Epithelial cell of proximal tubule (primary cell): ENCODE measurements at places on chromosomes 2 and 18. TPM values are rescaled to one million over a fixed set of nuclear protein-coding genes. Genes with fewer than 3 reads are reported as not detected.

Gene SERPINB4
- total RNA-seq = not detected in 2 replicates

Gene PROC
- 0.17 and 0.29 TPM in 2 replicates for total RNA-seq

Gene COMMD1
- total RNA-seq = 37.4 and 45.1 TPM in 2 replicates

DNA sequence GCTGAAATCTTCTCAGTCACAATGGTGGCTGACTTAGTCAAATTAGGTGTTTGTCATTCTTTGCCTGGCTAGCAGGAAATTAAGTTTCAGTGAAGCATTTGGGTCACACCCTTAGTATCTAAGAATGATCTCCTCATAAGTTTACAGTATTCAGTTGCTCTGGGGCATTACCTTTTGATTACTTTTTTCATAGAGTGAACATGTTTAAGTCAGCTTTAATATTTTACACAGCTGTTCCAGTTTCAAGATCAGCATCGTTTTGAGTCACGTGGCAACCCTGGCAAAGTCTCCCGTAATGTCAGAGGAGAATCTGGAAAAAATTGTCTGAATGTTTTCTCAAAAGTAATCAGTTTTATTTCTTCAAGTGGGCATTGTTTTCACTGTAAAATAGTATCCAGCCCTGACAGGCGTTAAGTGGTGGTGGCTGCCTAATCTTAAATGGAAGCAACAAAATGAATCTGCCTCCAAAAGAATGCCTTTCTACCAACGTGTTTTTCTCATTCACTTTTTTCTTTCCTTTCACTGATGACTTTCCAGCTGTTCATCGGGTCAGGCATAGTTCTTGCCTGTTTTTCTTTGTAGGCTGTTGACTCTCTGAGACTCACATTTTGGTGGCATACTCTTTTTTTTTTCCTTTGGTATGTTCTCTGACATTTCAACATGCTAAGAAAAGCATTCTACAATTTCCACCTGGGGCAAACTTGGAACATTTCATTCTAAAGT, 319.6 kb upstream of the TCF4 start:
- DNase-seq = no peak

Gene NT5DC4
- not detected in 2 replicates for total RNA-seq

DNA sequence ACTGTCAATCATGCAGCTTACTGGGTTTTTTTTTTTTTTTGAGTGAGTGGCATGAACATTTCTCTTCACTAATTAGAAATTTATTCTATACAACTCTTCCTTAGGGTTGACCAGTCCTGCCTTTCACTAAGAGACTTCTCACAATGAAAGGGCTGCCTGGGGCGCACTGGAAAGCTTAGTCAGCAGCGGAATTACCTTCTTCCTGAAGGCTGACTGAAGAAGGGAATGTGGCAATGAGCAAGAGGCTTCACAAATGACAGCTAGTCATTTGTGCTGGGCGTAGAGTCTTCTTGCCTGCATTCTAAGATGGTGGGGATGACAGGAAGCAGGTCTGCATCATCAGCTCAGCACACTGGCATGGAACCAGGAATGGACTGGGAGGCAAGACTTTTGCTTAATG, 15.6 kb upstream of the SCN3A start:
- DNase-seq = no peak

DNA sequence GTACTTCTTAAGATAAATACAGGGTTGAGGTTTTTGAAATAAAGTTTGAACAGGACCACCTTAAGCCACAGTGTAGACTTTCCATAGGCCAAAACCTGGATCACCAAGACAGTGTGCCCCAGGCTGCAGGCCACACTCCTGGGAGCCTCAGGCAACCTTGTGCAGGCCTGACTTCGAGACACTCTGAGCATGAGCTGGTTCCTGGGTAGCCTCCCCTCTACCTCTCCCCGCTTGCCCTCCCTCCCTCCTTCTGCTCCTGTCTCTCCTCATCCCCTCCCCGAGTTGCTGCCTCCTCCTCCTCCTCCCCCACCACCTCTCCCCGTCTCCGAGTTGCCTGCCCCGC, 10.6 kb upstream of the PROC start:
- no peak for DNase-seq

Gene ANKRD29
- 1.2 and 2.7 TPM in 2 replicates for total RNA-seq

DNA sequence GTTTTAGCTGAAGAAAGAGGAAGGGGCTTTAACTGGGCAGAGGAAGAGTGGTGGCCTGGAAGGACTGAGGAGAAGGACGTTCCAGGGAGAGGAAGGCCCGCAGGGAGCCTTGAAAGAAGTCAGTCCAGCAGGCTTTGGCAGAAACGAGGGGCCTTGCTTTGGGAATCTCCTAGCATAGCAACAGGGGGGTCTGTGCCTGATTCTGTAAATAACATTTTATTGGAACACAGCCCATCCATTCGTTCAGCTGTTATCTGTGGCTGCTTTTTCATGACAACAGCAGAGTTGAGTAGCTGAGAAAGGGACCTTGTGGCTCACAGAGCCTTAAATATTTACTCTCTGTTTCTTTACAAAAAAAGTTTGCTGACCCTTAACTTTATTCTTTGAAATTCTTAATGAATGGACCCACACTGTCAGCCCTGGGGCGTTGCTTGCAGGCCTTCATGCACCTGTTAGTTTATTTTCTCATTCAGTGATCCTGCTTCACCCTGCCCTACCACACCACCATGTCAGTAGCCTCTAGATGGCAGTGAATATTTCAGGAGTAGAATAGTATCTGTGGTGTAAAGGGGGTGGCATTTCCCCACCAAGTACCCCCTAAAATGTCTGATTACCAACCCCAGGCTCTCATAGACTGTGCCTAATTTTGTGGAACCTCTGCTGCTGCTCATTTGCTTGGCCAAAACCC, 61.0 kb downstream of the MGAT5 start:
- no peak for DNase-seq

Gene CRYBA2
- not detected in 2 replicates for total RNA-seq

Gene DYNAP
- total RNA-seq = not detected in 2 replicates

GRCh38 chr2:75068546-75068945, 110.1 kb downstream of the POLE4 start:
- DNase-seq = no peak

Gene CYS1
- total RNA-seq = 5.9 and 20.8 TPM in 2 replicates

Gene SEPTIN10
- total RNA-seq = 64.0 and 80.6 TPM in 2 replicates

- DNase-seq = no peak
Measured at GRCh38 chr2:239429473-239430350, 28.9 kb upstream of the HDAC4 start.

- no peak for DNase-seq
Measured at GRCh38 chr2:165349181-165349580, 110.0 kb downstream of the SCN2A start.

Gene TMEM169
- total RNA-seq = 2.9 and 3.1 TPM in 2 replicates

Gene ABCG5
- not detected in 2 replicates for total RNA-seq

Gene OSR1
- total RNA-seq = not detected in 2 replicates

DNA sequence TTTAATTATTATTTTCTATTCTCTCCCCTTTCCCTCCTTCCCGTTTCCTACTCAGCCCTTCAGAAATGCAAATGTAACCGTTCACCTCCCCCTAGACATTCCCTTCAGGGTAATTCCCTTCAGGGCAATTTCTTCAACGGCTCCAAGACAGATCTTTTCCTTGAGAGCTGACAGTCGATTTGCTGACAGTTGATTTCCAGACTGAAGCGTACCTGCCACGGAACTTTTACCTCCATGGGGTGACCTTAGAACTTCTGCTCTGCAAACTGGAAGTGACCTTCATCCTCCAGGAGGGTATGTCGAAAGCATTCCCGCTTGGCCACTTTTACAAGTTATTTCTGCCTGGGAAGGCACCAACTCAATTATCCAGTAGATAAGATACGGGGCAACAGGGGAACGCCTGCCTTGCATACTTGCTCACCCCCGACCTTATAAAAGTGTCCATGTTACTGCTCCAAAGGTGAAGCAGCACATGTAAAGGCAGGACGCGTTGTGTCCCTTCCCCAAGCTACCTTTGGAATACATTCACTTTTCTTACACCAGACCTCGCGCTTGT, 18.5 kb downstream of the B3GNT7 start:
- no peak for DNase-seq

DNA sequence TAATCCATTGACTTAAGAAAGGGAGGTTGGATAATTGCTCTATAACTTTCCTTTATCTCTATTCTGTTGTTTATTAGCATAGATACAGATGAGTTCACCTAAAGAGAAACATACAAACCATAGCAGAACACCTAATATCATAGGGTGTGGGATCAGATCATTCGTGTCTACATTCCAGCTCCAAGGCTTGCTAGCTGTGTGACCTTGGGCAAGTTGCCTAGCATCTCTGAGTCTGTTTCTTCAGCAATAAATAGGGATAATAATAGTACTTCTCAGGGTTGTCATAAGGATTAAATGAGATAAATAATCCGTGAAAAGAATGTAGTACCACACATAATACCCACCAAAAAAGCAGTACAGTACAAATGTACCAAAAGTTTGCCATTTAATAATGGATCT, 126.2 kb downstream of the PLB1 start:
- DNase-seq = no peak

GRCh38 chr2:172425336-172425735, 2.0 kb upstream of the ITGA6 start:
- no peak for DNase-seq

DNA sequence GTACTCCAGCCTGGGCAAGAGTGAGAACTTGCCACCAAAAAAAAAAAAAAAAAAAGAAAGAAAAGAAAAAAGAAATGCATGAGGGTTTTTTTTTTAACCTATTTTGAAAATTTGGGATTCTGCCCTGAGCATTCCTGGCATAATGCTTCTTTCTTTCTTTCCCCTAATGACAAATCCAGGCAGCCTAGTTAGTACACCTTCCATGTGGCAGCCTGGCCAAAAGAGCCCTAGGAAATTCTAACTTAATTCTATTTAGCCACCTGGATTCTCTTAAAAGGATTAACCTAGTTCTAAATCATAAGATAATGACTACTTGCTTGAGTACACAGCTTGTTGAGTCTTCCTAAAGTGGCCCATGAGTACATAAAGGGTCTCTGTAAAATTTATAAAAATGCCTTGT, 160.1 kb downstream of the THADA start:
- no peak for DNase-seq

DNA sequence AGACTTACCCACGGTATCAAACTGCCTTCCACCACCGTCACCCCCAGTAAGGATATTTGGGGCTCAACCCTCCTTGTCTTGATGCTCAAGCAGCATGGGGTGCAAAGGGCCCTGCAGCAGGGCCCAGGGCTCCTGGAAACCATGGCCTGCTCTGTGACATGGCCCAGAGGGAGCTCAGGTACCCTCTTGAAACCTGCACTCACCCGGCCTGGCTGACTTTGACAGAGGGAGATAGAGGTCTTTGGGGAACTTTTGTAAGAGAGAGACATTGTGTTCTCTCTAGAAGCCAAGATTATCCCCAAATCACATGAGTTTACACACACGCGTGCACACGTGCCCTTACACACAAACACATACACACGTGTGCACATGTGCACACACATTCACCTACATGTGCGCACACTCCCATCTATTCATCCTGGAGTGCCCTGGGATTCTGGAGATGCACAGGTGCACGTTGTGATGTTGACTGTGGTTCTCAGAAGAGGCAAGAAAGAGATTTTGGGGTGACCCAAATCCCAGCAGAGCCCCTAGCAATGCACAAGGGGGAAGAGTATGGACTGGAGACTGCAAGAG, 19.6 kb upstream of the KCNK3 start:
- DNase-seq = no peak

DNA sequence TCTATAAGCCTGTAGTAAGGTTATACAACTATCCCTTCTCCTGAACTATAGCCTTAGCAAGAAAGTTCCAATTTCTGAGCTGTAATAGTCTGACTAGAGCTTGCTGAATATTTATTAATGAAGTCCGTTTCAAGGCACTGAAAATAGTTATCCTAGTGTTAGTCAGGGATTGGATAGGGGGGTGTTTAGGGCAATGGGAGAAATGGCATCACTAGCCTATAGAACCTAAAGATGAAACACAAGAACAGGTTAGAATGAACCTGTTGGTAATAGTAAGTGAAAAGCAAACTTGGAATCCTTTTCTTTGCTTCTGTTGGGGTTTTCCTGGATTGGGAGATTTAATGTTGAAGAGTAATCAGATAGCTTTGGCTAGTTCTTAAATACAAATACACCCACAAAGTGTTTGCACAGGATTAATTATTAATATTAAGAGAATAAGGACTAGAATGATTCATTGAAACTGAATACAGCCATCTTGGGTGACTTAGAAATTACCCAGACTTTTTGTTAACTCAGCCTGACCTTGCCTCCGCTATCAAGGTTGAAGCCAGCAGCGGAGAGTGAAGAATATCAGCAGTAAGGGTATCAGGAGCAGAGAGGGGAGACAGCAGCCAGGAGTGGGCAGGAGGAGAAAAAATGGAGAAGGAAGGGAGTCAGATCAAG, 14.4 kb downstream of the CCNT2 start:
- peak; percentile 59 for DNase-seq

Gene TP53I3
- 36.5 and 46.0 TPM in 2 replicates for total RNA-seq

DNA sequence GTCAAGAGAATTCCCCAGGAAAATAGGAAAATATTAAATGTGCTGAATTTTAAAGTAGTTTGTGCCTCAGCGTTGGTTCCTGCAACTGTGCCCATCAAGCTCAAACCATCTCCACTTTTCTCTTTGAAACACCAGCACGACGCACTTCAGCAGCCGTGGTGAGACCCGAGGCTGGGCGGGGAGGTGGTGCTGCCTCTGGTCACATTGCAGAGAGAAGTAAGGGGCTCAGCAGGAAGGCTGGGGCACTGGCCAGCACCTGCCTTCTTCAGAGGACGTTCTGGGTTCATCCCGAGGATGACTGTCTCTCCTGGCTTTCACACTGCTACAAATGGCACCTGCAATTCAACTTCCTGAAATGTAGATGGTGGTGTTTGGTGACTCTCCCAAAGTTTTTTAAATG, 323.7 kb upstream of the SALL3 start:
- no peak for DNase-seq

- no peak for DNase-seq
Measured at GRCh38 chr2:149224543-149224942, 105.8 kb upstream of the LYPD6 start.

DNA sequence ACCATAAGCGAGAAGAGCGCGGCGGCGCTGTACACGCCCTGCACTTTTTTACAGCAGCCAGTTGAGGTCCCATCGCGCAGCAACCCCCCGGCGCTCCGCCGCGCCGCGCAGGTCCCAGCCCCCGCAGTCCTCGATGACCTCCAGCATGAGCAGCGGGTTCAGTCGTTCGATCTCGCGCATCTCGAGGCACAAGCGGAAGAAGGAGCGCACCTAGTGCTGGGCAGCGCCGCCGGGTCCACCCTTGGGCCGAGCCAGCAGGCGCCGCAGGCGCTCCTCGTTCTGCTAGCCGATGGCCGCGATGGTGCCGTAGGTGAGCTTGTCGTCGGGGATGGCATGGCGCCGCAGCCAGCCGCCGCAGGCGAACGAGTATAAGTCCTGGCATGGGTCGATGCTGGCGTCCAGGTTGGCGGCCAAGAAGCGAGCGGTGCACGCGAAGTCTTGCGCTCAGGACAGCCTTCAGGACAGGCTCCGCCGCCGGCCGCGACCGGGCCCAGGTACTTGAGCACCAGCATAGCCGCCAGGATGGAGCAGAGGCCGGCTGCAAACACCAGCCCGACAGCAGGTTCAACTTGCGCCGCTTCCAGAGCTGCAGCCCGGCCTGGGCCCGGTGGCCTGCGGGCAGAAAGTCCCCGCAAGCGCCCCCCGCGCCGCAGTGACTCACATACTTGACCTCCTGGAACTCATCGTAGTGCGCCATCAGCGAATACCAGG, 8.3 kb downstream of the ALPP start:
- DNase-seq = no peak

GRCh38 chr18:7617738-7618422, 50.8 kb downstream of the PTPRM start:
- DNase-seq = peak; percentile 78
